ENCODE measurements at places on chromosomes 7 and 10.

GRCh38 chr7:44853391-44853790, 5.5 kb upstream of the H2AZ2 start:
- no peak for DNase-seq

GRCh38 chr10:88537322-88537721, 45.8 kb downstream of the RNLS start:
- DNase-seq, result no peak

GRCh38 chr7:84949501-84949900, 237.4 kb downstream of the SEMA3D start:
- no peak for DNase-seq

DNA sequence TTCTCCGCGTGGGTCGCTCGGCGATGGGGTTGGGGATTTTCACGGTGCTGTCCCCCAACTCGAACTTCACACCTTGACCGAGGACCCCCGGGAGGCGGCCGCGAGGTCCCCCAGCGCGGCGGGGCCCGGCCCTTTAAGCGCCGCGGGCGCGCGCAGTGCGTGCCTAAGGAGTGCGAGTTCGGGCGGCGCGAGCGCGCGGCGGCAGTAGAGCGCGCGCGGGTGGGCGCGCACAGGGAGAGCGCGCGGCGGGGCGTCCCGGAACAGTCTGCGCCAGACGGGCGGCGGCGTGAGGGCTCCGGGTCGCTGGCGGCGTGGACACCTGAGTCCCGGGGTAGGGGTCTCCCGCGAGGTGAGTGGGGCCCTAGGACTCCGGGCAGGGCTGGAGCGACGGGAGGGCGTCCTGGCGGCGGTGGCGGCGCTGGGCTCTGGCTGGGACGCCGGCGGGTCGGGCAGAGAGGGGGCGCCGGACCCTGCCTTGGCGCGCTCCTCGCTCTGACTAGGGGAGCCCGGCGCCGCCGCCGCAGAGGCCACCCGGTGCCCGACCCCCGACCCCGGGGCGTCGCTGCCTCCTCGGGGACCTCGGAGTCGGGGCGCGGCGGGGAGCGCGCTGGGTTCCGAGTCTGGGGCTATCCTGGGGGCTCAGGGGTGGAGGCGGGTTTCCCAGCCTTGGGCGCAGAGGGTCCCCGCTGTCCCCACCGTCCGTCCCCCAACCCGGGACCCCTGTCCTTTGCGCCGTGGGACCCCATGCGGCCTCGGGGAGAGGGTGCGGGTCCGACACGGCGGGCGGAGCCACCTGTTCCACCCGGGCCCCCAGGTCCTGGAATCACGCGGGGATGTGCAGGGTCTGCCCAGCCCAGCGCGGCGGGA, at the start of gene PROSER2:
Gene PROSER2 (plus strand): TSS at position 235 of the 867 bp plus-strand sequence. CDS start 28,722 bp downstream, outside the sequence.
- DNase-seq, result peak; percentile 74

DNA sequence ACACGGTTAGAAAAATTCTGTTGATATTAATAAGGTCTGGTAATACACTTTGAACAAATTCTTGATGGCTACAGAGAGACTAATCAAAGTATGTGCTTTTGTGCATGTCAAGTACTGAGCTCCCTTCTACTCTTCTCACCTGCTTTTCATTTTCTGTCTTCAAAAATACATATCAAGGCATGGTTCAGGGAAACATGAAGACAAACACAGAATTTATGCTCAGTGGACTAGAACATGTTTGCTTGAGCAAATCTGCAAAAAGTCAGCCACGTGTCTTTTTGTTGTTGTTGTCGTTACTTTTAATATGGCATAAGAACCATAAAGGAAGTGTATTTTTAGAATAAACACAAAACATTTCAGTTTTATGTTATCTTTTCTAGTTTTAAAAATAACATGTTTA, 21.9 kb downstream of the CDK13 start:
- DNase-seq, result no peak

GRCh38 chr7:10083766-10084165, 889.9 kb upstream of the PHF14 start:
- no peak for DNase-seq

DNA sequence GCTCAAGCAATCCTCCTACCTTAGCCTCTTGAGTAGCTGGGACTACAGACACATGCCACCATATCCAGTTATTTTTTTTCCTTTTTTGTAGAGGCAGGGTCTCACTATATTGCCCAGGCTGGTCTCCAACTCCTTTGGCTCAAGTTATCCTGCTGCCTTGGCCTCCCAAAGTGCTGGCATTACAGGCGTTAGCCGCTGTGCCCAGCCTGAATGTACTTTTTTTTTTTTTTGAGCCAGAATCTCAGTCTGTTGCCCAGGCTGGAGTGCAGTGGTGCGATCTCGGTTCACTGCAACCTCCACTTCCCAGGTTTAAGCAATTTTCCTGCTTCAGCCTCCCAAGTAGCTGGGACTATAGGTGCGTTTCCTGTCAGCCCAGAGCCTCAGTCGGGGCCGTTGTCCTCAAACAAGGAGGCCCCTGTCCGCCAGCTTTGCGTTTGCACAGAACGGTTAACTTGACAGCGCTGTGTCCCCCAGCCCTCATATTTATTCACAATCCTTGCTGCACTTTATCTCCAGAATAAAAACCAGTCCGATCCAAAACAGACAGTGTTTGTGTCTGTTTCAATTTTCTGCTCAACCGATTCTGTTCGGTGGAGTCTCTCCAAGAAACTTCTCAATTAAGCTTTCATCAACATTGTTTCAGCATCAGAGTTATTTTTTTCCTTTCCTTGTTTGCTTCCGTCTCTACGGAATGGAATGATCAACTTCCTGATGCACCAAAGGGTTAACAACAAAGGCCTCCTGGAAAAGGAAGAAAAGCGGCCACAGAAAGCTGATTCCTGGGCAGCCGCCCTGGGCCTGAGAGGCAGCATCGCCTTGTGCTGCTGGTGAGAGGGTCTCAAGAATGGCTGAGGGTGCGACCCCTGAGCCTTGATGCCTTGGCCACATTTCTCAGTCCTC, 64.5 kb downstream of the PDIA4 start:
- no peak for DNase-seq

DNA sequence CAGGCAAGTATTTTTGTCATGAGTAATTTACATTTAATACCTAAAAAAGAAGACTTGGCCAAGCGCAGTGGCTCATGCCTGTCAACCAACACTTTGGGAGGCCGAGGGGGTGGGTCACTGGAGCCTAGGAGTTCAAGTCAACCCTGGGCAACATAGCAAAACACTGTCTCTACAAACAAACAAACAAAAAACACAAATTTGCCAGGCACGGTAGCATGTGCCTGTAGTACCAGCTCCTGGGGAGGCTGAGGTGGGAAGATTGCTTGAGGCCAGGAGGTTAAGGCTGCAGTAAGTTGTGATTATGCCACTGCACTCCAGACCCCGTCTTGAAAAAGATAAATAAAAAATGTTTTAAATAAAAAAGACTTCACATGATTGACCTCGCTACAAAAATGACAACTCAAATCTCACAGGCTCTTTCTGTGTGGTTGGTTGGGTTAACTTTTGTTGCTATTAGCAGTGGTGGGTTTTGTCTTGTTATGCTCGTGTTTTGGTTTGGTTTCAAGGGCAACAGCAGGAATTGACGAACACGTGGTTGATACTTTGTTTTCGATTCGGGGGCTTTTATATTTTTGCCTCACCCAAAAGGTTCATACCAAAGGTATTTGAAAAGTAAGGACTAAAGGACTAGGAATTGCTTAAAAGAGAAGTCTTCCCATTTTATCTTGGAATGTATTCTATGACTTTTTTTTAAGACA, 227.2 kb upstream of the MKLN1 start:
- no peak for DNase-seq

GRCh38 chr10:93482145-93482834, at the start of gene MYOF:
TSS of gene MYOF (minus strand) at chr10:93482334. CDS start at chr10:93482194, 140 bp downstream.
- DNase-seq, result peak; percentile 82

- DNase-seq, result no peak
These were observed 74.5 kb downstream of the CCDC6 start for GRCh38 chr10:59831658-59832503.

DNA sequence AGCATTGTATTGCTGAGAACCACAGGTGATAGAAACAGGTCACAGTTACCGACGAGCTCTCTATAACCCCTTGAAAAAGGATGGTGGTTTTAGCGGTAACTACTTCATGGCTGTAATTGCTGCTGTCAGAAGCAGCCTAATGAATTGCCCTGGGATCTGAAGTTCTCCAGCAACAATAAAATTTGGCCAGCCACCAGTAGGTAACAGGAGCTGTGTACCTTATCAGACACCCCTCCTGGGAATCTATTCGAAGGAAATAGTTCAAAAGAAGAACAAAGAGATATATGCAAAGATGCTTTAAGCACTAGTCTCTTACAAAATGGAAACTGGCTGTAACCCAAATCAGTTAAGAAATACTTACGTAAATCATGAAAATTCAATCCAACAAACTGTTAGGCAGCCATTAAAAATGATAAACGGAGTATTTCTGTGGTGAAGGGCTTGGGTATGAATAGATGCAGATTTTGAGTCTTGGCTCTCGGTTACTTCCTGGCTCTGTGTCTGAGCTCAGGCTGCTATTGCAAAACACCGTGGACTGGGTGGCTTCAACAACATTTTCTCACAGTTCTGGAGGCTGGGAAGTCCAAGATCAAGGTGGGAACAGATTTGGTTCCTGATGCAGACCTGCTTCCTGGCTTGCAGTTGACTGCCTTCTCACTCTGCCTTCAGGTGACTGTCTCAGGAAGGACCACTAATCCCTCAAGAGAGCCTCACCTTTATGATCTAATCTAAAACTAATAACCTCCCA, 1.6 kb downstream of the MSRB2 start:
- no peak for DNase-seq

- no peak for DNase-seq
These were observed 100.1 kb upstream of the COL1A2 start for GRCh38 chr7:94294471-94295131.

GRCh38 chr7:108114117-108114841, 15.9 kb downstream of the LAMB4 start:
- no peak for DNase-seq

DNA sequence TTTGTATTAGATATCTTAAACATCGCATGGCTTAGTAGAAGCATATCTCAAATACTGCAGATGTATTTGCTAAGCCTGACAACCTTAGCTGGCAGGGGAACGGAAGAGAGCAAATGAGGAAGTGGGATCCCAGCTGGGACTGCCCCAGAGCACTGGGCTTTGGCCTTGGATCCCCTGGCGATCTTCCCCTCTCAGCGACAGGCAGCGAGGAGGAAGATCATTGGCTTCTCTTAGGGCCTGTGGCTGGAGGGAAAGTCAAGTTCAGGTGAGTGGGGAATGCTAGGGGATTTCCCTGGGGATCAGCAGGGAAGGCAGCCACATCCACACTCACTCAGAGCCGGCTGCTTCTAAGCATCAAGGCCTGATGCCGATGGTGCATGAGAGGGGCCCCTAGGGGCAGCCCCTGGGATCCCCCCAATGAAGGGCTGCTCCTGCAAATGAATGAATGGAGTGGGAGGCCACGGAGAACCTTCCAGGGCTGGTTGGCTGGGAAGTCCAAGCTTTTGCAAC, 42.0 kb downstream of the LYZL2 start:
- DNase-seq, result no peak

- DNase-seq, result no peak
These were observed 55.0 kb upstream of the NKX6-2 start for GRCh38 chr10:132840698-132841614.

DNA sequence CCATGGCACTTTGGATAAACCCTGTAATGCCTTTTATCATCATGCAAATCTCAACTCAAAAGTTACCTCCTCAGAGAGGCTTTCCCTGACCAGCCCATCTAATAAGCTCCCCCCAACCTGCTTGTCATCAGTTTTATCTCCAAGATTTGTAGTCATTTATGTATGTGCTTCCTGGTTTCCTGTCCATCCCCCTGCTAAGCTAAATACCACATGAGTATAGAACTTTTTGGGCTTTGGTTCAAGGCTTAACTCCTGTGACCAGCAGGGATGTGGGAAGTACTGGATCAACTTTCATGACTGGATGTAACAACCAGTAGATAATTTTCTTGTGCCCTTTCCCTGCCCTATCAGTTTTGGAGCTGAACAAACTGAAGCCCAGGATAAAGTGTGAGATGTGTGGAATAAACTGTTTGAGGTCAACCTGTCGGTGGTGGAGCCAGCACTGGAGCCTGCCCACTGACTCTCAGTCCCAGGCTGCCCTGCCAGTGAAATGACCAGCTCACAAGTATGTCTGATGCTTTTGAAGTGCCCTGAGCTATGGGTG, 148.6 kb downstream of the CYP26A1 start:
- no peak for DNase-seq

DNA sequence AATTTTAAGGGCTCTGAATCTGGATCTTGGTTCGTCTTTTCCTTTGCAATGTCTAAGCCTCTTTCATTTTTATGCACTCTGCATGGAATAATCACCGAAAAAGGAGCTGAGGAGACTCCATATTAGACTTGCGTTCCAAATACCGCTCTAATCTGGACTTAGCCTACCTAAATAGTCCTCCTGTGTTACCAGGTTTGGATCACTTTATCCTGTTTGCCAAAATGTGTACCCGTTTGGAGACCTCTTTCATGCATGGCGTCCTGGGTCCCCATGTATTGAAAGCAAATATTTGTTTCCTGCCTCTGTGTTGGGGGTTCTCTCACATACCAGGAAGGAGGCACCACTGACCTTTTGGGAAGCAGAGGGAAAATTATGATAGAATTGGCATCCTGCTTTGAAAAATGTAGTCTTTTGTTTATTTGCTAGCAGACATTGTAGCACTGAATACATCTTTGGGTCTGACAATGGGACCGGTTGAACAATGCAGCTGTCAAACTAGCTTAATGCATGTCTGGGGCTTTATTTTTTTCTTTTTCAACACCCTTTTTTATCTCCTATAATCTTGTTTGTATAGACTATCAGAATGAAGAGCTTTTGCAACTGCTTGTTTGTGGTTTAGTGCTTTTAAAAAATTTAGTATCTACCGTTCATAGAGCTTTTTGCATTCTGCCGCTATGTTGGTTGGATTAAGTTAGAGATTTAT, 11.8 kb upstream of the CELF2 start:
- no peak for DNase-seq

- peak; percentile 88 for DNase-seq
These were observed 83.5 kb upstream of the CUX1 start for GRCh38 chr7:101733713-101734475.

GRCh38 chr7:106019470-106019820, 56.4 kb downstream of the CDHR3 start:
- no peak for DNase-seq

All from left hindlimb (tissue), 1 donor.